ENCODE measurements at places on chromosomes 6 and 20.
A peak's percentile ranks its signal among the peaks of the same experiment; 100 is the strongest.

- DNase-seq: peak; percentile 72
Measured at GRCh38 chr6:111985202-111985731, 68.6 kb upstream of the CCN6 start.

DNA sequence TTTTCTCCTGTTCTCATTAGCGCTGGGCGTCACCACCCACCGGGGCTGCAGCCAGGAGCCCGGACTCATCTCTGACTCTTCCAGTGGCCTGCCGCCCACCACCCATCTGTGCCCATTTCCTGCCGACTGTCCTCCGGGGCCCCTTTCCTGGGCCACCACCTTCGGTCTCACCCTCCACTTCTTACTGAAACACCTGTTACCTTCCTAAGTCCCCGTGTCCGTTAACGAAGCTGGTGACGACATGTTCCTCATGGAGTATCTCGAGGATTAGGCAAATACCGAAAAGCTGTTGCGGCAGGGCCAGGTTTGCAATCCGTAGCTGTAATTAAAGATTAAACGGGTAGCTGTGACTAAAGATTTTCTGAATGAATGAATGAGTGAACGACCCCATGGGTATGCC lies 80.2 kb downstream of the SRC start:
- no peak for DNase-seq

GRCh38 chr6:16544006-16544405 lies 217.3 kb downstream of the ATXN1 start:
- DNase-seq: no peak

DNA sequence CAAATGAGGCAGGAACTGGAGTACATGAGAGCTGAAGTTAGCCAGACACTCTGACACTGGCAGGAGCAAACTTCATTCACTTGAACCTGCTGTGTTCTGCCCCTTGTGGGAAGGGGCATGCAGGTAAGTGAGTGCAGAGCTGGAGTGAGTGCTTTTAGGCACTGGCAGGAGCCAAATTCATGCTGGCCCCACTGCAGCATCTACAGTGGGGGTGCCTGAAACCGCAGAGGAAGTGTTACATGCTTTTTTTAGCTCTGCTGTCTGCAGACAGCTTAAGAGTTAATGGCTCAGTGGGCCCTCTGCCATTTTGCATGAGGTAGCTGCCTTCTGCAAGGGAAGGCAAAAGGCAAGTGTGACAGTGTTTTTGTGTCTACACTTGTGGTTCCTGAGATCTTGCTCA lies 167.9 kb upstream of the SYNCRIP start:
- DNase-seq: no peak

DNA sequence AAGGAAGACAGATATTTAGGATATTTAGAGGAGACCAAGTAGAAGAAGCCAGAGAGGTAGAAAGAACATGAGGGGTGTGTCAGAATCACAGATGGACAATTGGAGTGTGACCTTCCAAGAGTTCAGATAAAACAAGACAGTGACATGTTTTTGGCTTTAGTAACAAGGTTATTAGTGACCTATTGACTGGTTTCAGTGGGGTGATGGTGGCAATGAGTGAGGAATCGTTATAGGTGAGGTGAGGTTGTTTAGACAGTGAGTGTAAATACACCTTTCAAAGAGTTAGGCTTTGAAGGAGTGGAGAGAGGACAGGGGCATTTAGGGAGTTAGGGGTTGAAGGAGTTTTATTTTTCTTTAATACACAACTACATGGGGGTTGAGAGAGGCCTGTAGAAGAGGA lies 3.2 kb downstream of the SNRNP48 start:
- no peak for DNase-seq

- DNase-seq: no peak
Measured at GRCh38 chr6:18243302-18243893, 20.9 kb downstream of the DEK start.

- no peak for DNase-seq
Measured at GRCh38 chr6:99819853-99820252, 174.2 kb downstream of the MCHR2 start.

- no peak for DNase-seq
Measured at GRCh38 chr6:38136547-38136946, 317.0 kb downstream of the ZFAND3 start.

GRCh38 chr20:15911581-15911980 lies 661.7 kb downstream of the KIF16B start:
- DNase-seq: no peak

- no peak for DNase-seq
Measured at GRCh38 chr20:64077094-64077493, 2.2 kb downstream of the RGS19 start.

GRCh38 chr20:31835977-31836852 lies 9.2 kb downstream of the FOXS1 start:
- DNase-seq: no peak

GRCh38 chr20:62406635-62407176 lies 379 bp downstream of the CABLES2 start:
- DNase-seq: no peak

DNA sequence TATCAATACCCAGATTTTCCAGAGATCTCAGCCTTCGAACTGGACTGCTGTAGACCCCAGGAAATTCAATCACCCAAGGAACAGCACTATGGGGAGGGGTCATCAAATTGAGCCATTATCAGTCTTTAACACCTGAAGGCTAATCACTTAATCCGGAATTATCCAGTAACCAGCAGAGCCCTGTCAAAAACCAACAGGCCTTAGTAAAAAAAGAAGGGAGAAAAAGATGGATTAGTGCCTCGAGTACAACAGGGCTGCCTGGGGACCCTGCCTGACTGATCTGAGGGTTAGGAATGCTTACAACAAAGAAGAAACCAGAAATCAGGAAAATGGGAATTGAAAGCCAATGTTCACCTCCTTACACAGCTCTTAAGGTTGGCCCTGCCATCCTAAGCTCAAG lies 7.6 kb downstream of the RRAGD start:
- no peak for DNase-seq

GRCh38 chr6:130933712-130934200 lies 106.5 kb downstream of the SMLR1 start:
- DNase-seq: no peak

DNA sequence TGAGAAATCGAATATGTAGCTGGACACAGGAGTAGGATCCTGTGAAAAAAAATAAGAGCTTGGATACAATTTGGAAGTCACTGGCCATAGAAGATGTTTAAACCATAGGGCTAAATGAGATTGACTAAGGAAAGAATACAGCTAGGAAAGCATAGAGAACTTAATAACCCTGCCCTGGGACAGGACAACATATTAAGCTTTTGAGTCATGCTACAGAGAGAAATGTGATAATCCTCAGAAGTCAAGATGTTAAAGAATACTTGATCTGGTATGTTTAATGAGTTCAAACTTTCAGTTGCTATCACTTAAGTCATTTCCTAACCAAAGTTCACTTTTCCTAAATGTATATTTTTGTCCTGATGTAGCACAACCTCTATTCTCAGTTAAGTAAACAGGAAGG lies 154.6 kb upstream of the TSHZ2 start:
- DNase-seq: no peak

- peak; percentile 72 for DNase-seq
Measured at GRCh38 chr6:141326426-141326825, 806.3 kb upstream of the GJE1 start.

GRCh38 chr6:36350681-36351571 lies 14.2 kb upstream of the BNIP5 start:
- no peak for DNase-seq

DNA sequence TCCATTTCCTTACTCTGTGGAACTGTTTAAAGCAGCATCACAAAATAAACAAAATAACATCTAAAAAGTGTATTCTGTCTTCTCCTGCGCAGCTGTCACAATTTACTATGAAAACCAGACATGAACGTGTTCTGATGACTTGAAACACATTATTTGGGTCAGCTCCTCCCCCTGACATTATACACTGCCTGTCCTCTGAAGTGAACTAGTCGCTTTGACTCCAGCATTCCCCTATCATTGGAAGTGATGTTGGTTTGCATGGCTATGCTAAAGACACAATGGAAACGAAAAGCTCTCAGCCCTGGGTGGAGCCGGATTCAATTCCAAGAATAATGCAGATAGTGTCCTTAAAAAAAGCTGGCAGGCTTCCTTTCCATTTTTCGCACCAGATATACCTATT lies 125.9 kb downstream of the FYN start:
- DNase-seq: no peak

- DNase-seq: no peak
Measured at GRCh38 chr20:50456452-50457324, 53.5 kb upstream of the PTPN1 start.

DNA sequence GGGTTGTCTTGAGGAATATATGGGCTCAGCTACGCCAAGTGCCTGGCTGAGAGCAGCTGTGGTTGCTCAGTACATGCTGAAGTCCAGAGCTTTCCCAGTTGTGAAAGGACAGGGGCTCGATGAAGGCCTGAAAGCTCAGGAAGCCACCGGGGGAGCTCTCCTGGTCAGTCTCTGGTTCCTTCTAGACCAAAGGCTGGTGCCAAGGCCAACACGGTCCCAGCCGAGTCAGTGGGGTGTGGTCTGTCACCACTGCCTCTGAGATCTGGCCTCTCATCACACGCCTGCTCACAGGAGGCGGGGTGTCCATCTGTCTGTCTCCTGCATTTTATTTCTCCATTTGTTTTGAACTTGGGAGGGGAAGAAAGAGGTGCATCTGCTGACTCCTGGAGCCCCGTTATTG lies 4.9 kb upstream of the FAM83C start:
- DNase-seq: no peak

- no peak for DNase-seq
Measured at GRCh38 chr20:20427227-20427864, 59.4 kb downstream of the INSM1 start.

DNA sequence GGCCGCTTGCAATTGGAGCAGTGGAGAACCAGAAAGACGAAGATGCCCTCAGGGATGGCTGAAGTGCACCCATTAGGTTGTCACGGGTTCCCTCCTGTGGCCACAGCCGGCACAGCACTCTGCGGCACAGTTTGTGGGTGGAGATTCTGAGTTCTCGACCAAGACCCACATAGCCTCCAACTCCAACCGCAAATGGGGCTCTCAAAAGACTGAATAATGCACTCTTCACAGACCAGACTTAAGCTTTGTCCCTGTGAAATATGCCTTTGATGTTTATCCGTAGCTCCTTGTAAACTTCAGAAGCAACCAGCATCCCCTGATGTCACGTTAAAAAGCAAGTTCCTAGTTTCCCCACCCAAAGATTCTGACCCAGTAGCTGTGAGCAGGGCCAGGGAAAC lies 934 bp upstream of the CST9 start:
- DNase-seq: peak; percentile 62

- DNase-seq: no peak
Measured at GRCh38 chr20:32908334-32909292, 49.9 kb downstream of the EFCAB8 start.

DNA sequence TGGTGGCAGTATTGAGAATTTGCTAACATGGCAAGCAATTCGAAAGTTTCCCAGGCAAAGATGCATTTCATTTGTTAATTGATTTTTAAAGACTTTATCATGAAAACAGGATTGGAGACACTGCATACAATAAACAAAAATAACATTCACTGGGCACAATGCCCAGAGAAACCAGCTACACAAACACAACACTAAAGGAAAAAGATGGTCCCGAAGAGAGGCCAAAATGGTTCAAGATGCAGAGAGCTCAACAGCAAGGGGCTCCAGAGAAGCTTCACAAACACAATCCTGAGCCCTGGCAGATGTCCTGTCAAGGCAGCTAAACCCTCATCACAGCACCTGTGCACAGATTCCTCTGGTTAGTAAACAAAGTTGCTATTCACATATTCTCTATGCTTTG lies 79.3 kb downstream of the INSM1 start:
- DNase-seq: no peak

Measured in stimulated activated CD4-positive, alpha-beta T cell treated with anti-CD3 and anti-CD28 coated beads, Interleukin-4, amount 100 ng/mL, for 4 hours (primary cell).